ENCODE measurements at places on chromosomes 3 and 15.
A peak's percentile ranks its signal among the peaks of the same experiment; 100 is the strongest.

DNA sequence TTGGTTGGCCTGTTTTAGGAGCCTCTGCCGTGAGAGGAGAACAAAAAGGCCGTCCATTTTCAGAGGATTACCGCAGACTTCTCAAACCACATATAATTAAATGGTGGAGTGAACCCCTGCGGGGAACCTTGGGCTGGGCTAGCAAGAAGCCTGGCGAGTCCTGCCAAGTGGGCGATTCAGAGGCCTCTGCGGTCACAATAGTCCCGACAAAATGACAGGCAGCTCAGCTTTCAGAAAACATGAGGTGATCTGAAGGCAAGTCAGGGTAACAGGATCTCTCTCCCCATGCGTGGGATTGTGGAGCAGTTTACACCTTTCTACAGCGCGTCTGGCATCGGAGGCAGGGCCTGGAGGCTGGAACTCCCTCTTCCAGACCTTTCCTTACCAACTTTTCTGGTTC, 134.8 kb downstream of the ASB7 start:
- no peak for DNase-seq

- no peak for DNase-seq
Measured at GRCh38 chr3:41053220-41053619, 146.1 kb upstream of the CTNNB1 start.

GRCh38 chr3:65549626-65549959, 489.1 kb downstream of the MAGI1 start:
- DNase-seq, result no peak

GRCh38 chr3:40623567-40623966, 98.8 kb downstream of the ZNF621 start:
- no peak for DNase-seq

- peak; percentile 45 for DNase-seq
Measured at GRCh38 chr15:42273900-42274701, 868 bp upstream of the TMEM87A start.

GRCh38 chr3:133487204-133487603, 86.3 kb upstream of the CDV3 start:
- no peak for DNase-seq

- no peak for DNase-seq
Measured at GRCh38 chr3:27022096-27022761, 347.0 kb downstream of the NEK10 start.

- peak; percentile 66 for DNase-seq
Measured at GRCh38 chr15:78422571-78423340, 15.3 kb upstream of the IREB2 start.

DNA sequence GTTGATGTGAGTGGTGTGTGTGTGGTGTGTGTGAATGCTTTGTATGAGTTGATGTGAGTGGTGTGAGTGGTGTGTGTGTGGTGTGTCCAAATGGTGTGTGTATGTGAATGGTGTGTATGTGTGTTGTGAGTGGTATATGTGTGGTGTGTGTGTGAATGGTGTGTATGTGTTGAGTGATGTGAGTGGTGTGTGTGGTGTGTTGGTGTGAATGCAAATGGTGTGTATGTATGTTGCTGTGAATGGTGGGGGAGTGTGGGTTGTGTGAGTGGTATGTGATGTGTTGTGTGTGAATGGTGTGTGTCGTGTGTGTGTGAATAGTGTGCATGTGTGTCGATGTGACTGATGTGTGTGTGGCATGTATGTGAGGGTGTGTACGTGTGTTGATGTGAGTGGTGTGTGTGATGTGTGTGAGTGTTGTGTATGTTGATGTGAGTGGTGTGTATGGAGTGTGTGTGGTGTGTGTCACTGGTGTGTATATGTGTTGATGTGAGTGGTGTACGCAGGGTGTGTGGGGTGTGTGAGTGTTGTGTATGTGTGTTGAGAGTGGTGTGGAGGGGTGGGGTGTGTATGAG, 40.6 kb downstream of the ARNT2 start:
- DNase-seq, result no peak

- no peak for DNase-seq
Measured at GRCh38 chr3:194447161-194447560, 39.6 kb downstream of the ATP13A3 start.

DNA sequence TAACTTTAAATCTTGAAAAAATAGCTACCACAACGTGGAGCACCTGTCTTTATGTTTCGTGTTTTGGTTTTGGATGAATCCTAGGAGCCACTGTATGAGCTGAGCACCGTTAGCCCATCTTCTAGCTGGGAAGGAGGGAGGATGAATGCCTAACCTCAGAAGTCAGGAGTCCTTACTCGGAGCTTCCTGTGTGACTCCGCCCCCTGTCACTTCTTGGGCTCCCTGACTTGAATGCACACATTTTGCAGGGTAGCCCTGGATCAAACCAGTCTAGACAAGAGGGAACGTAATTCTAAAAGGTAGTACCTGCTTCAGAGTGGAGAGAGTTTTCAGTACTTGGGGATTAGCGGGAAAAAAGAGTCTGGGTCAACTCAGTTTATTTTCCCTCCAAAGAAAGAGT, 5.3 kb downstream of the GABRA5 start:
- no peak for DNase-seq

DNA sequence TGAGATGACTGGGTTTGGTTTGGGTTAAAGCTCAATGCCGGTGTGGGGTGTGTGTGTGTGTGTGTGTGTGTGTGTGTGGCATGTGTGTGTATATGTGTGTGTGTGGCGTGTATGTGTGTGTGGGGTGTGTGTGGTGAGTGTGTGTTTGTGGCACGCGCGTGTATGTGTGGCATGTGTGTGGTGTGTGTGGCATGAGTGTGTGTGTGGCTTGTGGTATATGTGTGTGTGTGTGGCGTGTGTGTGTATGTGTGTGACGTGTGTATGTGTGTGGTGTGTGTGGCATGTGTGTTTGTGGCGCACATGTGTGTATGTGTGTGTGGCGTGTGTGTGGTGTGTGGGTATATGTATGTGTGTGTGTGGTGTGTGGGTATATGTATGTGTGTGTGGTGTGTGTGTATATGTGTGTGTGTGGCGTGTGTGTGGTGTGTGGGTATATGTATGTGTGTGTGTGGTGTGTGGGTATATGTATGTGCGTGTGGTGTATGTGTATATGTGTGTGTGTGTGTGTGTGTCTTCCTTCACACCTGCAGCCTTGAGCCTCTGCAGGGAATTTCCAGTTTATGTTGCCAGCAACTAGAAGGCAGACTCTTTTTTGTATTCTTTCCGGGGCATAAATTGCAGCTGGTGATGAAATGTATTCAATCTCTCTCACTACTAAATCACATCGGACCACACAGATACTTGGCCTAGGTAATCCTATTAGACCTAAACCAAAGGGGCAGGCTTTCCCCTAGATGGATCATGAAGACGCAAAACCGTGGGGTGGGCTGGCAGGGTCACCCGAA, 34.8 kb downstream of the CHRD start:
- no peak for DNase-seq

- DNase-seq, result peak; percentile 88
Measured at GRCh38 chr15:65400760-65401610, 21.8 kb downstream of the IGDCC4 start.

DNA sequence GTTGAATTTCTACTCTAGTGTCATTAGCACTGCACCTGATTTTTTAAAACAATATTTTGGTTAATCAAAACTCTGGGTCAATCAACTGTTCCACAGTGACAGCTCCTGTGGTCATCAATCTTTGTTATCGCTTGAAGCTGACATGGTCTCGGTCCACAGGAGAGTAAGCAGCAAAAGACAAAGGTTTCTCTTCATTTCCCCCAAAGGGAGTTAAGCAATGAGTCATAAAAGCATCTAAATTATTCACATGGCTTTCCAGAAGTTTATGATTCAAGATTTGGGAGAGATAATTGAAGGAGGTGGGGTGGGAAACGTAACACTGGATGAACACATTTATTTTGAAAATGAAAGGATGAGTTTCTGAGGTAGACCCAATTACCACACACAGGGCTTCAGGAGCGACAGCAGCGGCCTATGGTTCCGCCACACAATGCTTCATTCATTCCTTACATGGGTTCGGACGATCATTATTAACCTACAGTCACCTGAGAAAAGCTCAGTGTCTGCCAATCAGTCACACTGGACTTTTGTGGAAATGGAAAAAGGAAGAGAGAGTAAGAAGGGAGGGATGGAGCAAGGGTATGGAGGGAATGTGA, 505.1 kb downstream of the FHIT start:
- DNase-seq, result no peak

- no peak for DNase-seq
Measured at GRCh38 chr3:14278799-14279625, 100.4 kb downstream of the LSM3 start.

GRCh38 chr3:160091441-160091840, 102.8 kb downstream of the IL12A start:
- no peak for DNase-seq

GRCh38 chr15:81073801-81074200, 60.3 kb upstream of the CFAP161 start:
- DNase-seq, result no peak

Data from AG08396 (cell line).